Thoracic aorta (tissue), 2 donors: ENCODE measurements at places on chromosomes 12 and 14. TPM values are rescaled to one million over a fixed set of nuclear protein-coding genes. Genes with fewer than 3 reads are reported as not detected.

TAS2R9 gene
- not detected for total RNA-seq

USP44 gene
- total RNA-seq, result 2.5 TPM

- H3K4me3 ChIP-seq, result no peak overlapping the region
- no peak overlapping the region for H3K27ac ChIP-seq
- H3K36me3 ChIP-seq, result no peaks in the 10 kb centered on the region
Measured at GRCh38 chr12:5997260-5997659, 52.2 kb upstream of the ANO2 start.

DNA sequence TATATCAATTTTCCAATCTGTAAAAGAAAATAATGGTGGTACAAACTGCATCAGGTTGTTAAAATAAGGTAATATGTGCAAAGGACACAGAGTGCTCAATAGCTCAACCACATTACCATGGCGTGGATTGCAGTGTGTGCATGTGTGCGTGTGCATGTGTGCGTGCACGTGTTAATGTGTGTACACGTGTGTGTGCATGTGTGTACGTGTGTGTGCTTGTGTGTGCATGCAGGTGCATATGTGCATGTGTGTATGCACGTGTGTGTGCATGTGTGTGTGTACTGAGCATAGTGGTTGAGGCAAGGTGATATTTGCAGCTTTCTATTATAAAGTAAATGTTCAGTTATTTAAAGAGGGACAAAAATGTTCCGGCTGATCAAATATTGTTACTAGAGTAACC is 115.6 kb downstream of the NT5DC3 start:
- H3K4me1 ChIP-seq, result no peaks in the 10 kb centered on the region
- H3K27ac ChIP-seq, result no peak overlapping the region
- no peak overlapping the region for H3K4me3 ChIP-seq
- no peak for DNase-seq
- H3K36me3 ChIP-seq, result no peaks in the 10 kb centered on the region

- no peaks in the 10 kb centered on the region for H3K36me3 ChIP-seq
- no peaks in the 10 kb centered on the region for H3K4me1 ChIP-seq
- no peak overlapping the region for H3K27ac ChIP-seq
- no peak overlapping the region for H3K4me3 ChIP-seq
- no peaks in the 10 kb centered on the region for H3K27me3 ChIP-seq
Measured at GRCh38 chr12:66708704-66709456, 30.0 kb upstream of the GRIP1 start.

DNA sequence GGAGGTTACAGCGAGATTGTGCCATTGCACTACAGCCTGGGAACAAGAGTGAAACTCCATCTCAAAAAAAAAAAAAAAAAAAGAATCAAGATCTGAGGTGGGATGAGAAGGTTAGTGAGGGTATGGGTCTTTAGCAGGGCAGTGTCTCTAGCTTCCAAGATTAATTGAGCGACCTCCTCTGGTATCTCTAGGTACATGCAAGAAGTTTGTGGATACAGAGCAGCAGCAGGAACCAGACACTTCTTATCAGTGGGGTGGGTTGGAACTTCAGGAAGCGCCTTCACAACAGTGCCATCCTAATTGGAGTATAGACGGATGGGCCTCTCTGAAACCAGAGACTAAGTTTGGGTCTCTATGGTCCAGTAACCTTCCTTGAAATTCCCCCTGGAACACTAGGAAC is 51.9 kb upstream of the CISTR start:
- DNase-seq, result no peak
- H3K36me3 ChIP-seq, result no peaks in the 10 kb centered on the region
- H3K27ac ChIP-seq, result no peak overlapping the region

- no peaks in the 10 kb centered on the region for H3K36me3 ChIP-seq
- H3K4me1 ChIP-seq, result peaks cover 28% of the 10 kb centered on the region
- H3K27ac ChIP-seq, result peak overlapping the region; percentile 97
- H3K4me3 ChIP-seq, result peak overlapping the region; percentile 78
Measured at GRCh38 chr14:49861699-49862088, 9.1 kb upstream of the NEMF start.
